ENCODE measurements at places on chromosomes 6 and 20.

DNA sequence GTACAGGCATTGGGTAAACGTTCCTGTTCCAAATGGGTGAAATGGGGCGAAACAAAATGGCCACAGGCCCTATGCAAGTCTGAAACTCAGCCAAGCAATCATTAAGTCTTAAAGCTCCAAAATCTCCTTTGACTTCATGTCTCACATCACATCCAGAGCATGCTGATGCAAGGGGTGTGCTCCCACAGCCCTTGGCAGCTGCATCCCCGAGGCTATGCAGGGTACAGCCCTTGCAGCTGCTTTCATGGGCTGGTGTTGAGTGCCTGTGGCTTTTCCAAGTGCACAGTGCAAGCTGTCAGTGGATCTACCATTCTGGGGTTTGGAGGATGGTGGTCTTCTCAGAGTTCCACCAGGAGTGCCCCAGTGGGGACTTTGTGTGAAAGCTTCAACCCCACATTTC, 270.0 kb upstream of the CDYL start:
- no peak for DNase-seq

GRCh38 chr6:41600499-41601247, 37.6 kb upstream of the MDFI start:
- no peak for DNase-seq

GRCh38 chr6:132280436-132280835, 120.8 kb downstream of the MOXD1 start:
- DNase-seq = no peak

GRCh38 chr20:4512891-4513550, 208.7 kb upstream of the PRND start:
- peak; percentile 2 for DNase-seq

GRCh38 chr6:1832844-1833787, 223.4 kb downstream of the FOXC1 start:
- DNase-seq = peak; percentile 15

GRCh38 chr6:36967757-36968156, 13.2 kb downstream of the PI16 start:
- DNase-seq = no peak

GRCh38 chr20:43985608-43986316, 71.1 kb downstream of the TOX2 start:
- no peak for DNase-seq

DNA sequence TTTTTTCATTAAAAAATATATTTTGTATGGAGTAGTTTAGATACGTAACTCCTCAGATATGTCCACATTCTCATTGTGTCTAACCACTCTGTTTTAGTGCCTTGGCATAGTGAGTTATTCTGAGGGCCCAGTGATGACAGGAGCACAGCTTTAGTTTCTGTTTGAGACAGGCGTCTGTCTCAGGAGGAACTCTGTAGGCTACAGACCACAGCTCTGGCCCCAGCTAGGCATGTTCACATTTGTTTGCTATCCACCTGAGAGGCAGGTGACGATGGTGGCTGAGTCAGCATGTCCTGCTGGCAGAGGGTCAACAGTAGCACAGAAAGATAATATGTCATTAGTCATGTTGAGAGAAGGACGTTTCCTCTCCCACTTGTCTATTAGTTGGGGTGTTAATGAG, 16.3 kb downstream of the LRRC1 start:
- DNase-seq = peak; percentile 23

GRCh38 chr6:85401186-85402021, 48.5 kb upstream of the NT5E start:
- DNase-seq = no peak

DNA sequence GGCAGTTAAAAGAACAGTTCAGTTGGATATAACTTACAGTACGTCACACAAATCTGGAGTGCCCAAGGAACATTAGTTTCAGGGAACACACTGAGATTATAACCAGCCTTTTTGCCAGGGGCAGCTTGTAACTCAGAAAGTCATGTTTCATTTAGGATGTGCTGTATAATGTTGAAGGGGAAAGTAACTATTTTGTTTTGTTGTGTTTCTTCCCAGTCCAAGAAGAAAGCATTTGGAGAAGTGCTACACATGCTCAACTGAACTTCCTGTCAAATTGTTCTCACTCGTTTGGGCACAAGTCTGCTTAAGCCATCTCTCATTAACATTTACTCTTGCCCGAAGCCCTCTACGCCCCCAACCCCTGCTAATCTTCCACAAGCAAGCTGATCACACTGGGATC, 157.9 kb downstream of the BTBD9 start:
- DNase-seq = no peak

DNA sequence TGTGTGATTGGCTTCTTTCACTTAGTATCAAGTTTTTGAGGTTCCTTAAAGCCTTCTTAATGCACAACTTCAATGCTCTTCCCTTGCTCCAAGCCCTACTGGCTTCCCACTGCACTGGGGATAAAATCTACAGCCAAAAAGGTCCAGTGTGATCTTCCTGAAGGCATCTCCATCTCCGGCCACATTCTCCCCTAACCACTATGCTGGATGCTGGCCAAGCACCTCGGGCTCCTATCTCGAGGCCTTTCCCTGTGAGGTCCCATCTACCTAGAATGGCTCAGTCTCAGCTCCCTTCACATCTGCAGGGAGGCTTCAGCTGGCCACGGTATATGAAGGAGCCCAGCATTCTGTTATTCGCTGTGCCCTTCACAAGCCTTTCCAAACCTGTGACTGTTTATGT, 48.1 kb downstream of the CNKSR3 start:
- DNase-seq = no peak

DNA sequence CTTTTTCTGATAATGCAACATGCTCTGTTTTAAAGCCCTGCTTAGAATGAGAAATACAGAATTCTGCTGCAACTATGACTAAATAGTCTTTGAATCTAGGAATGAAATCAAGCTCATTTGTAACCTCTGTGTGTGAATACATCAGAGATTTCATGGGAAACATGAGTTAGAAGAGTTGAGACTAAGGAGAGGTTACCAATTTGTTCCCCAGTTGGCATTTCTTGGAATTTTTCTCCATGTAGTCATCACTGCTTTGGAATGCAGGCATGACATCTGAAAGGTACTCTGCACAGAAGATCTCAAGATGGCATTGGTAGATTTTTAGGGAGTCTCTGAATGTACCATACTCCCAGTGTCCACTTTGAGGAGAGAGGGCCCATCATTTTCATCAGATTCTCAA, 237.2 kb downstream of the TFAP2A start:
- DNase-seq = peak; percentile 5

- no peak for DNase-seq
Observed at GRCh38 chr6:163775313-163775712, 360.8 kb downstream of the QKI start.

GRCh38 chr6:20056350-20056992, 155.8 kb downstream of the MBOAT1 start:
- DNase-seq = peak; percentile 68

GRCh38 chr20:51507216-51508036, 35.1 kb downstream of the NFATC2 start:
- peak; percentile 55 for DNase-seq

- no peak for DNase-seq
Observed at GRCh38 chr20:35329435-35330139, 37.4 kb upstream of the FAM83C start.

- DNase-seq = peak; percentile 77
Observed at GRCh38 chr6:156617376-156617775, 159.8 kb upstream of the ARID1B start.

DNA sequence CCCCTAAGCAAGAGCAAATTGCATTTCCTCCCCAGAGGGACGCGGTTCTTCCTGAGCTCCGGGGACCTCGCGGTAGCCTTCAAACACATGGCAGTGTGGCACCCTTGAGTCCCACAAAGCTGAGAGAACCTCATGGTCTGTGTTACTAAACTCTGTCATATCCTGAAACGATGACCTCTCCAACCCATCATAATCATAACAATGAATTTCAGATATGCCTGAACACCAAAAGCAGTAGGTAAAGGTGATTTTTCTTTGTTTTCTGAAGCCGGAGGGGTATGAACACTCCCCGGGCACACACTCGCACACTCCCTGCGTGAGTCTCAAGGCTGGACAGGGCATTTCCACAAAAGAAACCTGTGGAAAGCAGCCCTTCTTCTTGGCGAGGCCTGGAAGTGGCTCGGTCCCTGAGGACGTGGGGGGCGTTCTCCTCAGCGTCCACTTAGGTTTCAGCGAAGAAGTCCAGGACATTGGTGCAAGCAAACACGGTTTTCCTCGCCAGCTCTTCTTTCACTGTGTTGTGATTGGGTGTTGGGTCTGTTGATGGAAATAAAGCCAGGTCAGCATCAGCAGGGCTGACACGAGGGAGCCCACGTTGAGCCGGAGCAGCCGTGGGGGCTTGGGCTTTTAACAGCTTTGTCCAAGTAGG, 183.4 kb downstream of the ERMARD start:
- DNase-seq = no peak

DNA sequence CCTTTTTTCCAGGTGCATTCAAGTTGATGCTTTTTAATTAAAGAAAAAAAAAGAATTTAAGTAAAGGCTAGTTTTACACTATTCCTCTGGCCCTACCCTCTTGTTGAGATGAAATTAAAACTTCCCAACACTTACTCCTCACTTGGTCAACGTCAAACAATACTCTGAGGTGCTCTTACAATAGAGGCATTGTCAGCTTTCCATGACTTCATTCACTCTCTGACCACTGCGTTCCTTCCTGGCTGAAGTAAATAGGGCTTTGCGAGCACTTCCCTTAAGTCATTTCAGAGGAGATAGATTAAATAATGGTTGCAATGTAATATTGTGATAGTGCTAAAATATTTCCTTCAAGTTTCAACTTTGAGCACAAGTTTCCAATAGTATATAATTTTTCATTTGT, 229.8 kb upstream of the CEP162 start:
- DNase-seq = no peak

GRCh38 chr6:4781967-4782575, 5.9 kb downstream of the CDYL start:
- no peak for DNase-seq

Measured in umbilical cord (tissue), 2 donors.